ENCODE measurements at places on chromosomes 7 and 10.

DNA sequence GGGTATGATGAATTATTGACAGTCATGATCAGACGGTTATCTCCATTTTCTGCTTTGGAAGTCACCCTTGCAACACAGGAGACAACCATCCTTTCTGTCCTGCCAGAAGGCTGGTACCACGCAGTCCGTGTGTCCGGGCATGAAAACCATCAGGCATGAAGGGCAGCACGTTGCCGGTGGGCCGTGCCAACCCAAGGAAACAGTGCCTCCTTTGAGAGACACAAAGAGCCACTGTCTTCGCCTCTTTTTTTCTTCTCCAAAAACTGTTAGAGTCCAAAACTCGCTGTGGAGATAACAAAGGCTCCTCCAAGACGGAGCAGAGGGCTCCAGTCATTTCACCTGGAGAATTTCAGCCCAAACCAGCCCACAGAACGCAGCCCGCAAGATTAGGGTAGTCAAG lies 60.4 kb upstream of the ARHGAP21 start:
- DNase-seq, result no peak

- DNase-seq, result no peak
Measured at GRCh38 chr7:115410434-115410820, 488.5 kb downstream of the MDFIC start.

- DNase-seq, result no peak
Measured at GRCh38 chr10:81847675-81848074, 27.3 kb upstream of the NRG3 start.

DNA sequence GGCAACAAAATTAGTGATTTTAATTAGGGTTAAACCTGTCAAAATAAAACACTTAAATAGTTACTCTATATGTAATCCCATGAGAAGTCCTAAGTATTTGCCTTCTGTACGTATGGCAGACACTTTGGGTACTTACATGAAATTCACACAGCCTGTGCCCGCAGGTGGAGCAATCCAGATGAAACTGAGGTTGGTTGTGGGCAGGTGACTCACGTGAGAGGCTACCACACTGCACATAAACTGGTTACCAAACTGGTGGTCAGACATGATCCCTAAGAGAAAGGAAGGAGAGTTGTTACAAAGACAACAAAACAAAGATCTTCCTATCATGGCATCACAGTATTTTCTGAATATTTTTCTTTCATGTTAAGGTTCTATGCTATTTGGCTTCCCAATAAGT lies 156.1 kb downstream of the RELN start:
- DNase-seq, result no peak

- DNase-seq, result no peak
Measured at GRCh38 chr10:133235265-133235855, 2.3 kb upstream of the VENTX start.

DNA sequence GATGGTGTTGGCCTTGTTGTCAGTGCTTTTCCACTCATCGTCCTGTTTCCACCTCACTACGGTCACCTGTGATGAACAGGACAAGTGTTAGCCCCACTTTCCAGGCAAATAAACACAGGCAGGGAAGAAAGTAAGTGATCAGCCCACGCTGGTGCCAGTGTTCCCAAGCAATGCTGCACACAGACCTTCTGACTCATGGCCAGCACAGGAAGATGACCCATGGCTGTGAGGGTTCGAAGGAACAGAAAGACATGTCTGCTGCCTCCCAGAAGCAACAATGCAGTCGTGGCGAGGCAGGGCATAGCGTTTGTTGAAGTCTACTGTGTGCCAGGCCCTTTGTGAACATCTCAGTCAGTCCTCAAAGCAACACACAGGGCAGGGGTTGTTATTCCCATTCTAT lies 35.7 kb downstream of the SLC29A3 start:
- DNase-seq, result no peak

DNA sequence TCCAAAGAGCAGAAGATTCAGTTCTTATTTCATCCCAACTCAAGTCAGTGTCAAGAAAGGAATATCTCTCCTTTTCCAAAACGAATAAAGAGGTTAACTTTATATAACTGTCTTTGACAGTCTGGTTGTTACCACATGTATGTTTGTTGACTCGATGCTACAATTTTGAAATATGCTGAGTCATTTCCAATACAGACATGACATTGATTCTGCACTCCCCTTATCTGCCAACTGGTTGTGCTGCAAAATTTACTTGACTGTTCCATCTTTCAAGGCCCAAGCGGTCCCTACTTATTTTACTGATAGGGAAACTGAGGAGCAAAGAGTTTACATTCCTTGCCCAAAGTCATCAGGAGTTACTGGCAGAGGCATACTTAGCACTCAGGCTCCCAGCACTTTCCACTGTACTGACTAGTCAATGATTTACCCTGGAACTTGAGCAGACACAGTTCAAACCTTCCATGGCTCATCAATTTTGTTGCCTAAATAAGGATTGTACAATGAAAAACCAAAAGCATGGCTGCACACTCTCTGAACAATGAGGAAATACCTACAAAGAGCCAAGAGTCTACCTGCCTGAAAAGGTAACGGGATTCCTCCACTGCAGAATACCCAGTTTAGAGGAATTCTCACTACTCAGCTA lies 52.8 kb downstream of the ABLIM1 start:
- DNase-seq, result no peak

DNA sequence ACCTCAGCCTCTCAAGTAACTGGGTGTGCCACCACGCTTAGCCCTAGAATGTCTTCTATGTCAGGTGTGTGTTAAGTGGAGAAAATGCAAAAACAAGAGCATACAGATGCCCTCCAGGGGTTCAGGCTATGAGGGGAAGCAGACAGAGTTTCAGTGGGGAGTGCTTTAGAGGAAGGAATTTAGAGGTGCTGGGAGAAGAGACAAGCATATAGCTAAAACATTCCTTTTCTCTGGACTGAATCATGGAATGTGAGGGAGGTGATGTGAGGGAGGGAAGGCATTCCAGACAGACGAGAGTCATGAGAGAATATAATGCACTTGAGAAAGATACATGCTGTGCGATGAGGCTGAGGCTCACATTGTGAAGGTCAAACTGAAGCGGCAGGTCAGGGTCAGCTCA lies 6.6 kb upstream of the ZNF786 start:
- no peak for DNase-seq

DNA sequence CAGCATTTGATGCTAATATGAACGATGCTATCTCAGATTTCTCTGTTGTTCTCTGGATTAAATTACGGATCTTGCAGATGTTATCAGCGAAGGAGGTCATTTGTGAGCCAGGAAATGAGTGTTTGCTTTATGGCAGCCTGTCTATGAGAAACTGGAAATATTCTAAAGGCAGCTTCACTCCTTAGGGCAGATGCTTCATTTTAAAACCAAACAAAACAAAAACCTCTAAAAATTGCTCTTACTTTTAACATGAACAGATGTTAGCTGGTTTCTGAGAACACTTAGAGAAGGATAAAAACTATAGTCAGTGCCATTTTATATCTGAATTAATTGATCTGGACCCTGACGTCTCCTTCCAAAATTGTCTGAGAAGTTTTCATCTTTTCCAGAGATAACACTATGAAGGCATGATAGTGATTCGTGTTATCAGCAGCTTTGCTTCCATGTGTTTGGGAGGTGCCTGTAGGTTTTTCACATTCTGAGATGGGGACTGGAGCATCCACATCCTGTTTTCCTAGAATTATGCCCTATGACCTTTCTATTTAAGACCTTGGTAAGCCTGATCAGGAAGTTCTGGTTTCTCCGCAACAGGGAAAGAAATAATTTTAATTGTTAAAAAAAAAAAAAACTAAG lies 53.1 kb downstream of the CPED1 start:
- DNase-seq, result no peak

DNA sequence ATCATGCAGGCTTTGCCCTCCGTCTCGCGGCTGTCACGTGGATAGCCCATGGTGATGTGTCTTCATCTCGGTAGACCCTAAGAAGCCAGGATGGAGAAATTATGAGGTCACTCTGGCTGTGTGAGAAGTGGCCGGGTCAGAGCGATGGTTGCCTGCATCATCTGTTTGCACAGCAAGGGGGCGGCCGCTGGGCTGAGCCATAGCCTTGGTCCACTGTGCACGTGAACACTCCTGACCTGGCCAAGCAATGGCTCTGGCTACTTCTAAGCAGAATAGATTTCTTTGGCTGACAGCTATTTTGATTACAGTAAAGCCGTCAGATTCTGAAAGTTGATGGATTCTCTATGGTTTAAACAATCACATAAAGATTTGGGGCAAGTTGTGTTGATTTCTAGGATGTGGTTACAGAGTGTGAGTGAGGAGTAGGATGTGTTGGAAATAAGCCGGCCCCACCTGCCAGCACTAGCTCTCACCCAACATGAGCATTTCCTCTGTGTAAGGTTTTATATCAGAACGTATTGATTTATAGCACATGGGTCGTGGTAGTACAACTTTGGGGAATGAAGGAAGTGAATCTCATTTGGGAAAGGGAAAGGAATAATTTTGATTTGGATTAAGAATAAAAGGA lies 214.4 kb upstream of the GPR26 start:
- DNase-seq, result no peak

DNA sequence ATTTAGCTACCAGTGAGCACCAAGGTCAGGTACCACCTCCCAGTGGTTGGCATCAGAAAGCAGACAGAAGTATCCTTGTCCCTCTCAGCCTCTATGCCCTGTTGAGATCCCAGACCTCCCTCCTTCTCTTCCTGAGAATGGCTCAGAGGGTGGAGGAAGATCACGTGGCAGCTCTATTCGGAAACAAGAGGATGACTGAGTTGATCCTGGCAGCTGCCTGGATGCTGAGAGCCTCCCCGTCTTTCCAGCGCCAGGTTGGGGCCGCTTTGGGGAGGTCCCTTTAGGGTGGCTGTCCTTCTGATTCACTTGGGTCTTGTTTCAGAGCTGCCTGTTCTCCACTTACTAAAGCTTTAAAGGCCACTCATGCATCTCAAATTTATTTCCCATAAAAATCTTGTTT lies 36.9 kb upstream of the NPFFR1 start:
- no peak for DNase-seq

DNA sequence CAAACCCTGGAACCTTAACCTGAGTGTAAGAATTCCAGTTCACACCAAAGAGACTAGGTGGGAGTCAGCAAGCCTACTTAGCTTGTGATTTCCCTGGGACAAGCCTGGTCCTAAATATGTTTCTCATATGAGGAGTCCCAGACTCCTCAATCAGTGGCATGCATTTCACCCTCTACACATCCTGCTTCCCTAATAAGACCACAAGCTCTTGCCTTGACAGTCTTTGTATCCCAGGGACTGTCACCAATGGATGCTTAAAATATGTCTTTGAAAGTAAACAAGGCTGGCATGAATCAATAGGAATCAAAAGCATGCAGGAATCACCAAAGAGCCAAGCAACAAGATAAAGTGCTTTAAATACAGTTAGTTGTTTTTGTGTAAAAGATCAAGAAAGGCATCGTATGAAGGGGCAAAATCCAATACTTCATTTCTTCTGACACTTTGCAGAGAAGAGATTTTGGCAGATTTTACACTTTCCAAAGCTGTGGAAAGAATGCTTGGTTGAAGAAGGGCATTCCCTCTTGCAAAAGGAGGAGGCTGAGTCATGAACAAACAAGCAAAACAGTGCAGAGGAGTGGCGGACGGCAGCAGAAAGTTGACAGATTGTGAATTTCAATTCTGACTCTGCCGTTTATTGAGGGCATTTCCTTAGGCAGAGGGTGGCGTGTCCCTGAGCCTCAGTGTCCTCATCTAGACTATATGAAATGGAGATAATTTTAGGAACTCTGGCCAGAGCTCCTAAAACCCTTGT lies 8.5 kb upstream of the NFE2L3 start:
- no peak for DNase-seq

- DNase-seq, result no peak
Measured at GRCh38 chr7:28956608-28957063, 1.5 kb downstream of the TRIL start.
